ENCODE measurements at places on chromosomes 7 and 10.

GRCh38 chr7:26279405-26279804 lies 12.3 kb upstream of the SNX10 start:
- peak; percentile 71 for DNase-seq

- DNase-seq: no peak
These were observed 10.2 kb upstream of the ZFYVE27 start for GRCh38 chr10:97726636-97727178.

- no peak for DNase-seq
These were observed 188.3 kb upstream of the STK17A start for GRCh38 chr7:43394441-43395130.

GRCh38 chr7:75639886-75640190 lies 98.9 kb downstream of the HIP1 start:
- DNase-seq: no peak

GRCh38 chr10:16904639-16905061 lies 87.4 kb upstream of the RSU1 start:
- DNase-seq: no peak

- DNase-seq: no peak
These were observed 127.2 kb downstream of the CELF2 start for GRCh38 chr10:11144626-11145494.

DNA sequence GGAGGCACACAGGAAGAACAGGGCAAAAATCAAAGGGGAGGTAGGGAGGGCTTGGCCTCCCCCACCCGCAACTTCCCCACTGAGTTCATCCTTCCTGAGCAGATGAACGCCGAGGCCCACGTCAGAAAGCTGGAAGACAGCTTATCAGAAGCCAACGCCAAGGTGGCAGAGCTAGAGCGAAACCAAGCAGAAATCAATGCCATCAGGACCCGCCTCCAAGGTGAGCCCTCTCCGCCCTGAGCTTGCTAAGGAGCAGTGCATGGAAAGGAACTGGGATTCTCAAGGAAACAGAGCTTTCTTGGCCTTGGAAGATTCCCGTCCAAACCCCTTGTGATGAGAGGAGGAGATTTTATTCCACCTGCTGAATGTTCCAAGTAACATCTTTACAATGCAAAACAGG lies 16.5 kb downstream of the MYH16 start:
- no peak for DNase-seq

DNA sequence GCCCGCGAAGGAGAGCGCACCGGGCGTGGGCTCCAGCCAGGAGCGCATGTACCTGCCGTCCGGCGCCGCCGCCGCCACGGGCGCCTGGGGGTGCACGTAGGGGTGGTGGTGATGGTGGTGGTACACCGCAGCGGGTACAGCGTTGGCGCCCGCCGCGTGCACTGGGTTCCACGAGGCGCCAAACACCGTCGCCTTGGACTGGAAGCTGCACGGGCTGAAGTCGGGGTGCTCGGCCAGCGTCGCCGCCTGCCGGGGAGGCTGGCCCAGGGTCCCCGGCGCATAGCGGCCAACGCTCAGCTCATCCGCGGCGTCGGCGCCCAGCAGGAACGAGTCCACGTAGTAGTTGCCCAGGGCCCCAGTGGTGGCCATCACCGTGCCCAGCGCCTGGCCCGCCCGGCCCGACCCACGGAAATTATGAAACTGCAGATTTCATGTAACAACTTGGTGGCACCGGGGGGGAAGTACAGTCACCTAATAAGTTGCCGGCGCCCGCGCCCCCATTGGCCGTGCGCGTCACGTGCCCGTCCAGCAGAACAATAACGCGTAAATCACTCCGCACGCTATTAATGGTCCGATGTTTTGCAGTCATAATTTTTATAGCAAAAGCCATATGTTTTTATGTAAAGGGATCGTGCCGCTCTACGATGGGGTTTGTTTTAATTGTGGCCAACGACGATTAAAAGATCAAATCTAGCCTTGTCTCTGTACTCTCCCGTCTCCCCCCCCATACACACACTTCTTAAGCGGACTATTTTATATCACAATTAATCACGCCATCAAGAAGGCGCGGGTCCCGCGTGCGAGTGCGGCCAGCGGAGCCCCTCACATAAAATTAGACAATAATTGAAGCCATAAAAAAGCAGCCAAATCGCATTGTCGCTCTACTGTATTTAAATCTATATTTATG lies at the start of gene HOXA9:
TSS of gene HOXA9 (minus strand) at position 449 of the 907 bp plus-strand sequence. CDS start at position 369, 80 bp downstream.
- DNase-seq: peak; percentile 43
